Stimulated activated CD4-positive, alpha-beta T cell treated with anti-CD3 and anti-CD28 coated beads, Interleukin-1b, Interleukin-23, amount 100 ng/mL, for 48 hours (primary cell): ENCODE measurements at places on chromosomes 2 and 18.

DNA sequence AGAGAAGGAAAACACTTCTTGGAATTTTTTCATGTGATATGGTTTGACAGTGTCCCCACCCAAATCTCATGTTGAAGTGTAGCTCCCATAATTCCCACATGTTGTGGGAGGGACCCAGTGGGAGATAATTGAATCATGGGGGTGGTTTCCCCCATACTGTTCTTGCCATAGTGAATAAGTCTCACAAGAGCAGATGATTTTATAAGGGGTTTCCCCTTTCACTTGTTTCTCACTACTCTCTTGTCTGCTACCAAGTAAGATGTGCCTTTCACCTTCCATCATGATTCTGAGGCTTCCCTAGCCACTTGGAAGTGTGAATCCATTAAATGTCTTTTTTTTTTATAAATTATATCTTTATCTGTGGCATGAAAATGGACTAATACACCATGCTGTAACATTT, 250.7 kb downstream of the LPIN1 start:
- DNase-seq = no peak

GRCh38 chr2:191866195-191866594, 19.3 kb upstream of the CAVIN2 start:
- no peak for DNase-seq

DNA sequence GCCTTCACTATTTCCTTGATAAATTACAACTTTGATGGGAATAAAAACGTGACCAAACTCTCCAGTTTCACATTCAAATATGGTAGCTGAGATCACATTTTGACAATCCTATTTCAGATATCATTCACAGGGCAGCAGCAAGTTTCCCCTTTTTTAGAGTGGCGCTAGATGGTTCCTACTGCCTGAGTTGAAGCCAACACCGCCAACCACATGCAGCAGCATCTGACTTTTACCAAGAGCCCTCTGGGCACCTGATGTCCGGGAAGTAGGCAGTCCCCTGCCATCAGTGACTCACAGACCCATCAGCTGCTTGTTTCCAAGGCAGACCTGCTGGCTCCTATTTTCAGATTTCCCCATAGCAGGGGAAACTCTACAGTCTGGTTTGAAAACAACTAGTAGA, 4.0 kb upstream of the MREG start:
- peak; percentile 64 for DNase-seq

GRCh38 chr18:35582899-35583558, 1.5 kb downstream of the GALNT1 start:
- no peak for DNase-seq

- no peak for DNase-seq
Observed at GRCh38 chr2:62140426-62141141, 55.3 kb upstream of the B3GNT2 start.

DNA sequence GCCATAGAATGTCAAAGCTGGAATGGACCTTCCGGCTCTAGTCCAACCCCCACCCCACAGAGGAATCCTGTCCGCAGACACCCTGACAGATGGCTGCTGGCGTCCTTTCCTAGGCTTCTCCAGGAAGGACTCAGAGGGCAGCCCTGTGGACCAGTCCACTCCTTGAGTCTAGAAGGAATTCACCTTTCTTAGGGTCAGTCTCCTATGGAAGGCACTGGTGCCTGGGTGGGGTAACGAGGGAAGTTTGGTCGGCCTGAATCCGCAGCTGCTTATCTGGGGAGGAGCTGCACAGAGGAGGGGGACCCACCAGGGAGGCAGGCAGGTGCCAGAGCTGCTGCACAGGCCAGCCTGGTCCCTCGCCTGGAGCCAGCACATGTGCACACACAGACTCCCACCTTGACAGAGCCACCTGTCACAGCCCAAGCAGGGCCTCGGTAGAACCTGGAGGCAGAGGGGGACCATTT, 2.5 kb downstream of the DNMT3A start:
- DNase-seq = no peak

- no peak for DNase-seq
Observed at GRCh38 chr2:170566138-170566537, 149.0 kb upstream of the SP5 start.

GRCh38 chr2:20637147-20637546, 13.8 kb downstream of the HS1BP3 start:
- no peak for DNase-seq

GRCh38 chr2:218964041-218964771, 4.7 kb downstream of the CDK5R2 start:
- no peak for DNase-seq

- DNase-seq = peak; percentile 75
Observed at GRCh38 chr2:69816923-69817542, 12.4 kb upstream of the GMCL1 start.

DNA sequence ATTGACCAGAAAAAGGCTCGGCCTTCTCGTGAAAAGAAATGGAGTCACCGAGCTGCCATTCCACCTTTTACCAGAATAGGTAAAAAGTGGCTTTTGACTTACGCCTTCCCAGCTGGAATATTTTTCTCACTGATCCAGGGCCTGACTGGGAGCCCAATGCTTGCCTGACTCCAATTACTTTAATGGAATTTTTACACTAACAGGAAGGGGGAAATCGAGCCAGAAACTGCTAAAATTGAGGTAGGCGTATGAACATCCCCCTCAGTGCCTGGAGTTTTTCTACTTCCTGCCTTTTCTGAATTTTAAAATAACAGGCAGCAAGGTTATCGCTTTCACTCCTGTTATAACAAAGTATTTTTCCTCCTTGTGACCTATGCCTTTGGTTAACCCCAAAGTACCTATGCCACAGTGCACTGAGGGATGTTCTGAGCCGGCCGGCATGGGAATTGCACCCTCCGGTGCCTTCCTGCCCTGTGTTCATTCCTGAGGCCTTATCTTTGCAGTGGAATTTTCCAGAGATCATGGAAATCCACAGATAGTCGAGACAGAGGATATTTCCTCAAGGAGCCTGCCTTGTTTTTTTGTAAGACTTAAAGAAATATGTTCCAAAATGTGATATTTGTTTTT, 18.3 kb upstream of the RPL31 start:
- DNase-seq = no peak
